ENCODE measurements at places on chromosomes 16 and 17. TPM values are rescaled to one million over a fixed set of nuclear protein-coding genes. Genes with fewer than 3 reads are reported as not detected.

DNA sequence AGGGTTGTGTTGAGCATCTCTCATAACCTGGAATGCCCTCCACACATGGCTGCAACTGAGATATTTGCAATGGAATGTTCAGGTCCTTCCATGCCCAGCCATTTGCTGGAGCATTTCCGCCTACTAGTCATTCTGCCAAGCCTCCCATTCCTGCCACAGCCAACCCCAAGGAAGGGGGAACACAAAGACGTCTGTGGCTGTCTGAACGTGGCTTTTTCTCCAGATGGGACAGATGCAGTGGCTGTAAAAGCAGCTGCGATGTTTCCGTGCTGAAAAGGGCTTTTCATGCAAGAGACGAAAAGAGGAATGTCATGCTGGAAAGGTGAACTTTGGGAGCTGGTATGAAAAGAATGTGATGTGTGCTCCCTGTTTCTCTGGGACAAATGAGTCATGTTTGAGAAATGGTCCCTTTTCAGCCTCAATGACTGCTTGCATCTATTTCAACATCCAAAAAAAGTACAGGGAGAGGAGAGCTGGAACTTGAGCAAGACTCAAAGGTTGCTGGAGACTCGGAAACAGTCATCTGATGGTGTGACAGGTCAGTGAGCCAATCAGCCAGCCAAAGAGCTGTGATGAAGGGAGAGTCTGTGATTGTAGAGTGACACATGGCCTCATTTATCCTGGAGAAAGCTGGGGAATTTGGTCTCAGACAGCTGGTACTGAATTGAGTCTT is 208.9 kb downstream of the SHISA9 start:
- no peak for ATAC-seq

DNA sequence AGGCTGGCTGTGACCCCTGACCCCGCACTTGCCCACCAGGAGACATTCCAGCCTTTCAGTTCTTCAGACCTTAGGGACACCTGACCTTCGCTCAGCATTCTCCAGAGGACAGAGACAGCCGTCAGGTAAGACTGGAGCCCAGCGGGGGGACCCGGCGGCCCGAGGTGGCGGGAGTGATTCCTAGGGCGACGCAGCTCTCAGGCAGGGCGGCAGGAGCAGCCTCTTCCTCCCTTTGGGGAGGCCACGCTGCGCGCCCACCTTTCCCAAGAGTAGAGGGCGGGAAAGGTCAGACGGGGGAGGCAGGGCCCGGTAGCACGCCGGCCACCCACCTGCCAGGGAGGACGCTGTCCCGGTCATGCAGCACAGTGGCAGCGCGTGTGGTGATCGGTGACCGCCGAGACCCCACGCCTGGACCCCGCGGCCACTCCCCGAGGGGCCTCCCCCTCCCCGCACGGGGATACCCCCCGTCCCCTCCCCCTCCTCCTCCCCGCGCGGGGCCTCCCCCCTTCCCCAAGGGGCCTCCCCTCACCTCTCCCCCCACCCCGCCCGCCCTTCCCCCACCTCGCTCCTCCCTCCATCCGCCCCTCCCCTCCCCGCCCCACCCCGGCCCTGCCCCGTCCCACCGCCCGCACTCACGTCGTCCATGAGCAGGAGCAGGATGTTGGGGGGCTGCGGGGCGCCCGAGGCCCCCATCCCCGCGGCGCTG is 472 bp downstream of the GALNS start:
- peak; percentile 52 for ATAC-seq

DNA sequence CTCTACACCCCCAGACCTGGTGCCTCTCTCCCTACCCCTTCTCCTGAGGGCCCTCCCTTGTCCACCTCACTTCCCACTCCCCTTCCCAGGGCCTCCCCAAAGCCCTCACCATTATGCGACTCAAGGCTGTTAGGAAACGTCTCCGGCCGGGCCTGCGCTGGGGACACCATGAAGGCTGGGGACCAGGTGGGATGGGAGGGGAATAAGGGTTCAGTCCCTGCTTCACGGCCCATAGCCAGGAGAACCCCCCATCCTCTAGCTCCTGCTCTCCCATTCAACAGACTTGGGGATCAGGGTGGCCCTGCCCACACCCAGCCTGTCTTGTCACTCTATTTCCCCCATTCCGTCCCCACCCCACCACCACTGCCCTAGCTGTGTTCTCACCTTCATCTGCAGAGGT is 2.1 kb downstream of the NEURL4 start:
- no peak for ATAC-seq

GRCh38 chr16:88436796-88437195 is 16.3 kb upstream of the ZFPM1 start:
- ATAC-seq, result no peak

GRCh38 chr16:12092544-12092921 is 116.0 kb downstream of the SNX29 start:
- ATAC-seq, result no peak

DNA sequence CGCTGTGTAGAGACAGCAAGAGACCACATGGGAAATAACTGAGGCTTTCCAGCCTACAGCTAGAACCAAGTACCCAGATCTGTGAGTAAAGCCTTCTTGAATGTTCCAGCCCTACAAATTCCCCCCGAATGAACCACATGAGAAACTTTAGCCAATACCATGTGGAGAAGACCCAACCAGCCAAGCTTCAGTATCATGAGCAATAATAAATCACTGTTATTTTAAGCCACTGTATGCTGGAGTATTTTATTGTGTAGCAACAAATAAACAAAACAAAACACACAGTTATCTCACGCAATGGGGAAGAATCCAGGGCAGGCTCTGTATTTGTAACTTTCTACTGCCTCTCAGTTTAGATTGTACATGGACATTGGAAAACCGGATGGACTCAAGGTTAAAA is 426.2 kb downstream of the CDH11 start:
- no peak for ATAC-seq

- no peak for ATAC-seq
These were observed 51.8 kb upstream of the CDC42EP4 start for GRCh38 chr17:73363442-73364154.

DNA sequence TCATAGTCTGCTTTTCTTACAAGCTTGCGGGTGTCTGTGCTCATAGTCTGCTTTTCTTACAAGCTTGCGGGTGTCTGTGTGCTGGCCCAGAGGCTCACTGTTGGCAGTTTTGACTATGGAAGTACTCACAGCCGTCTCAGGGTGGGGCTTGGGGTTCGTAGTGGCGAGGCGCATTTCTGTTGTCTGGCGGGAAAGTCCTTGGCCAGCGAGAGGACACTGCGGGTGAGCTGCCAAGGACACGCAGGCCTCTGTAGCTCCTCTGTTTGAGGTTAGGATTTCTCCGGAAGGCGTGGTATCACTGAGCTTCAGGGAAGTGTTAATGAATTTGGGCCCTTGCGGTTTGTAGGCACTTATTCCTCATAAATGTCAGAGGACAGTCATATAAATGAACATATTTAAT is 13.5 kb downstream of the TBCD start:
- ATAC-seq, result no peak

DNA sequence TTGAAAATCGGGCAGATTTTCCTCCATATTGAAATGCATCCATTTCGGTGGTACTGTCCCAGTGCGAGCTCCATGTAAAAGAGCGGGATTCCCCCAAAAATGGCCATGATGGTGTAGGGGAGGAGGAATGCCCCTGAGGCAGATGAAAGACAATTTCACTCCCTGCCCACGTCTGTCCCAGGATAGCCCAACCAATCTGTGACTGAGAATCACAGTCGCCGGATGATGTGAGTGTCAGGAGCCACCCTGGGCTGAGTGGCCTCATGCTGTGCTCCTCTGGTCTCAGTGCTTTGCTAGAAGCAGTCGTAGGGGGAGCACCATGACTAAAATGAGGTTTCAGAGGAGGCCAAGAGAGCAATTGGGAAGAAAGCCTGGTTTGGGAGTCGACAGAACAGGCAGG is 16.7 kb downstream of the SLC6A4 start:
- ATAC-seq, result no peak

DNA sequence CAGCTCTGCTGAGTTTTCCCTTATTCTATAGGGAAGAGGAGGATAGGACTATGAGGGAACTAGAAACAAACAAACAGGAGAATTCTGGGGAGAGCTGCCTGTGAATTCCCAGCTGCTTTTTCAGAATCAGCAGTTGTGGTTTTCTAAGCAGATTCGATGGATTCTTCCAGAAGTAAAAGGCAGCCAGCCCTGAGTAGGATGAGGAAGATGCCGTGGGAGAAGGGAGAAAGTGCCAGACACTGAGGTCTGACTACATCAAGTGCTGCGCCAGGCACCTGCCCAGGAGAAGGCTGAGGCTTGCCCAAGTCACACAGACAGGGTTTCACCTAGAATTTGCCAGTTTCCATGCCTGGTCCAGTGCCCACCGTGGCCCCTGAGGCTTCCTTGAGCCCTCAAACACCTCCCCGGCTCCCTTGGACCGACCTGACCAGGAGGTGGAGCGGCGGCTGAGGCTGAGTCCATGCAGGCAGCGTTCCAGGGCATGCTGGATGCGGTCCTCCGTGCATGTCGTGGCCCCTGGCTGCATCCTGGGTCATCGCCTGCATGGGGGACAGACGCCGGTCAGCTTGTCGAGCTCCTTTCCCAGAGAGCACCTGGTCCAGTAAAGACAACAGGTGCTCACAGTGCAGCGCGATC is 43.6 kb upstream of the PIK3R6 start:
- no peak for ATAC-seq

DNA sequence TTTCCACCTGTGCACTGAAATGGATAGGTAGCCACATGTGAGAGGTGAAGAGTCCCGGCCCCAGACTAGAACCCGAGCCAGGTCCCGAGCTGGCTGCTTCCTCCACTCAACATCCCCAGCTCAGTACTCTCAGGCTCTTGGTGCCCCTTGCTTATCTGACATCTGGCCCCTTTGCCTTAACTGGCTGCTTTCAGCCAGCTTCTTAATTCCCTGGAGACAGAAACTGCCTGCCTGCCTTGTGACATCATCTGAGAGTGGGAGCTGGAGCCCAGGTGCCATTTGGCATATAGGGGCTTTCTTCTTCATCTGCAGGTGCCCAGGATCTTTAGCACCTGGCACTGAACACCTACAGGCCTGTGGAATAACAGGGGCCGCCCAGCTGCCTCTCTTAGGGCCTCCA is 8.9 kb downstream of the CHAD start:
- no peak for ATAC-seq

- no peak for ATAC-seq
These were observed 173.9 kb downstream of the LAT start for GRCh38 chr16:29158785-29159184.

GRCh38 chr16:22372882-22373661 is 1.3 kb downstream of the CDR2 start:
- no peak for ATAC-seq

- ATAC-seq, result no peak
These were observed 2.4 kb downstream of the NECAB2 start for GRCh38 chr16:83970430-83970815.

DNA sequence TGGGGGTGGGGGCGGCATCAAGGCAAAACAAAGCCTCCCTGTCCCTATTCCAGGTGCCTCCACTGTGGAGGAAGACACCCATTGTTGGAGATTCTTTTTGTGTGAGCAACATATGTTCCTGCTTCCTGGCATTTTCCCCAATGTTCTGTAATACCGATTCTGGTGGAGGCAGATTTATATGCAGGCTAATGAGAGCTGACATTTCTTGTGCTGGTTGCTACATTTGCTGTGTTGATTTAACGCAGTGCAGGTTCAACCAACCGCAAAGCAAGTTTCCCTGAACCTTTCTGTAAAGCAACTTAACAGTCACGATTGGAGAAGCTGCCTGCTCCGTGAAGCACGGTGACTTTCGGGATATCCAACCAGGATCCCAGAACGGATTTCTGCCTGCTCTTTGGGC is 260.5 kb downstream of the CBLN1 start:
- ATAC-seq, result no peak

- ATAC-seq, result no peak
These were observed 1.3 kb downstream of the CDRT4 start for GRCh38 chr17:15466131-15466530.

- no peak for ATAC-seq
These were observed 888 bp downstream of the ACSM5 start for GRCh38 chr16:20410121-20410723.

DNA sequence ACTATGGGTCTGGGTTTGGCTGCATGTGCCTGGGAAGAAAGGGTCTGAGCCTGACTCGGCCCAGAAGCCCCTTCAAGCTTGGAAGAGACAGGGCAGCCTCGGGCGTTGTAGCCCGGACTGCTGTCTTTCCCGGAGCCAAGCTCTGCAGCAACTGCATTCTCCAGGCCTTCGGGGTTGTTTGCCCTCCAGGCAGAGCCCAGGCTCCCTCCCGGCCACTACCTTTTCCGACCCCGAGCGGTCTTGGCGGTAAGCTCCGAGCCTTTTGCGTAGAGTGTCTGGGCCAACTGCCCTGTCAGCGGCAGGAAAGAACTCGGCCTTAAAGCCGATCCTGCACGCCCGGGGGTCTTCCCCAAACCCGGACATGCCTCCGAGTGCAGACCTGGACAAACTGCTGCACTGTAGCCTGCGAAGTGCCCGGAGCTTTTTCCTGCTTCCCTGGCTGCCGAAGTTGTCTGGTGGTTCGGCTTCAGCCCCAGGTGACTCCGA is 1.3 kb downstream of the LHX1 start:
- no peak for ATAC-seq

The CALB2 gene
- 3.2 TPM for total RNA-seq

The KRT39 gene
- not detected for total RNA-seq

The KRTAP1-1 gene
- total RNA-seq, result not detected

The ITGAD gene
- not detected for total RNA-seq

The CCL11 gene
- 0.28 TPM for total RNA-seq

The TMEM92 gene
- 0.88 TPM for total RNA-seq

Measured in esophagus mucosa (tissue), 1 donor.